ENCODE measurements at places on chromosomes 1 and 21. TPM values are rescaled to one million over a fixed set of nuclear protein-coding genes. Genes with fewer than 3 reads are reported as not detected.

The MMEL1 gene
- 1.5 TPM for total RNA-seq

DNA sequence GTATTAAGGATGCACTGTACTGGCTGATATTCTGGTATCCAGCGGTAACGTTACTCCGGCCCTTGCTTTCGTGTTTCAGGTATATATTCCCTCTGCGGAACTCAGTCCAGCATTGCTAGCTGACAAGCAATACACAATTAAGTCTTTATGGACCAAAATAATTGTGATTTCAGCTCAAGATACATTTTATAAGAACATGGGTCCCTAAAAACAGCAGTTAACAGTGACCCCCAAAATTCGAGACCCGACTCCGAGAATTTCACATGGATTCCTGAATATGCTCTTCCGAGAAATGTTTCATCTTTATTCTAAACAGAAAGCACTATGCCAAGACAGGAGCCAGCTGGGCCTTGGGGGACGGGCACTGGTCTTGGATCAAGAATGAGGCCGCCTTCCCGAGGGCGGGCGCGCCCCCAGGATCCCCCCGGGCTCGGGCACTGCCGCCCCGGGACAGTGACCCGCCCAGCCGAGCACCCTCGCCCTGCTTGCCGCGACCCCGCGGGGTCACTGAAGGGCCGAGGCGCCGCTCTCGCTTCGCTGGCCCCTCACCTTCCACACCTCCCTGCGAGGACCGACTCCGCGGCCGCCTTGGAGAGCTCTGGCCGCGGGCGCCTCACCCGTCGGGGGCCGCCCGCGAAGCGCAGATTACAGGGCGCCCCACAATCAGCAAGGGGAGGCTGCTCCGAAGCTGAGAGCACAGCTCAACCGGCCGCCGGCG, 610 bp downstream of the SCYL3 start:
- DNase-seq: no peak

- DNase-seq: no peak
These were observed 397.3 kb downstream of the LMX1A start for GRCh38 chr1:164958982-164959768.

The CFAP126 gene
- not detected for total RNA-seq

The LCE2B gene
- total RNA-seq: not detected

The NES gene
- 0.03 TPM for total RNA-seq

The SLC25A24 gene
- total RNA-seq: 45.2 TPM

DNA sequence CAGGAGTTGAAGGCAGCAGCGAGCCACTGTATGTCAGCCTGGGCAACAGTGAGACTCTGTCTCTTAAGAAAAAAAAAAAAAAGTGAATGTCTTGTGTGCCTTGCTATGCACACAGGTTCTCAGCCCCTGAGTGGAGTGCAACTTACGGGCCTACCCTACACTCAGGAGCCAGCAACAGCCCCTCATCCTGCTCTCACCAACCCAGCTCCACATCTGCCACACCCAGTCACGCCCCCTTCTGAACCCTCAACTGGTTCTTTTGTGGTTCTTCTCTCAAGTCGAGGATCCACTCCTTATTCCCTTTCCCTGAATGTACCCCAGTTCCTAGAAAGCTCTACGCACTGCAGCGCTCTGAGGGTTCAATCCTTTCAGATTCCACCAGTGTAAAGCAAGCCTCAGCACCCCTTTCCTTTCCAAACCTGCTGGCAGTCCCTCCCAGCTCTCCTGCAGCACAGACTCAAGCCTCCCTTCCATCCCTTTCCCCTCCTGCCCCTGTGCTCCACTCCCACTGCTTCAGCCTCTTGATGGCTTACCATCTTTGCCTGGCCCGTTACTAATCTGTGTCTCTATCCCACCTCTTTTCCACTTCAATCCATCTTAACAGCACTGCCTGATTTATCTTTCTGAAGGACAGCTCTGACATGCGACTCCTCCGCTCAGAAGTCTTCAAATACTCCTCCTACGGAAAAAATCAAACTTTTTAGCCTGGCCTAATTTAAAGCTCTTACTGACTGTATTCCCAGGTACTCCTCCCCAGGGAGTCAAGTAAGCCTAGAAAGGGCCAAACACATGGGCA, 38.1 kb downstream of the GNB1 start:
- no peak for DNase-seq

The SPATA17 gene
- 17.2 TPM for total RNA-seq

The DISP1 gene
- total RNA-seq: 6.8 TPM

GRCh38 chr1:237851210-237851845, 39.4 kb downstream of the ZP4 start:
- DNase-seq: peak; percentile 15

The CNR2 gene
- 0.03 TPM for total RNA-seq

DNA sequence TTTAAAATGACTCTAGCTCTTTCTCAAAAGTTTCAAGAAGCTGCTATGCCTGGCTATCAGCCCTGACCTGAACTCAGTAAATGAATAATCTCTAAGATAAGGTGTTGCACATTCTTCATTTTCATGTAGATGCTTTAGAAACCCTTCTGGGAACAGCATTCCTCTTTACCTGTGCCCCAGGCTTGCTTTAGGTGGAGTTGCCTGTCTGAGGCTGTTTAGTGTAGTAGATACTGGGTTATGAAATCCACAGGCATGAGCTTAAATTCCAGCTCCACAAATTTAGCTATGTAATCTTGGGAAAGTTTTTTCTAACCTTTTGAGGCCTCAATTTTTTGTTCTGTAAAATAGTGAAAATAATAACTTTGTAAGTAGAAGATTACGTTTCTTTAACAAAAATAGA, 41.6 kb downstream of the ATP6V1G3 start:
- no peak for DNase-seq

DNA sequence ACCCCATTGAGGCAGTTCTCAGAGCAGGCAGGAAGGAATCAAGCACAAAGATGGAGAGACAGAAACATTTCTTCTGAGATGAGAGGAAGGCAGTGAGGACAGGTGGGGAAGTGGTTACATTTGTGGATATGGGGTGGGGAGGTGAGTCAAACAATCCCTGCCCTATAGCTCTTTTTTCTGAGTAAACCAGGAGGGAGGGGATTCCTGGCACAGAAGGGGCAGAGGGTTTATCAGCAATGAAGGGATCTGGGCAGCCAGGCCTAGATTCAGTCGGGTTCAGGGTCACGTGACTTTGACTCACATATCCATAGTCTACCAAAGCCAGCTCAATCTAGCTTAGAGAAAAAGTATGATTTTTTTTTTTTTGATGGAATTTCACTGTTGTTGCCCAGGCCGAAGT, 15.7 kb upstream of the PHC2 start:
- DNase-seq: no peak

- DNase-seq: no peak
These were observed 884 bp upstream of the LRRC8C start for GRCh38 chr1:89631816-89632656.

The OR2T29 gene
- total RNA-seq: not detected

DNA sequence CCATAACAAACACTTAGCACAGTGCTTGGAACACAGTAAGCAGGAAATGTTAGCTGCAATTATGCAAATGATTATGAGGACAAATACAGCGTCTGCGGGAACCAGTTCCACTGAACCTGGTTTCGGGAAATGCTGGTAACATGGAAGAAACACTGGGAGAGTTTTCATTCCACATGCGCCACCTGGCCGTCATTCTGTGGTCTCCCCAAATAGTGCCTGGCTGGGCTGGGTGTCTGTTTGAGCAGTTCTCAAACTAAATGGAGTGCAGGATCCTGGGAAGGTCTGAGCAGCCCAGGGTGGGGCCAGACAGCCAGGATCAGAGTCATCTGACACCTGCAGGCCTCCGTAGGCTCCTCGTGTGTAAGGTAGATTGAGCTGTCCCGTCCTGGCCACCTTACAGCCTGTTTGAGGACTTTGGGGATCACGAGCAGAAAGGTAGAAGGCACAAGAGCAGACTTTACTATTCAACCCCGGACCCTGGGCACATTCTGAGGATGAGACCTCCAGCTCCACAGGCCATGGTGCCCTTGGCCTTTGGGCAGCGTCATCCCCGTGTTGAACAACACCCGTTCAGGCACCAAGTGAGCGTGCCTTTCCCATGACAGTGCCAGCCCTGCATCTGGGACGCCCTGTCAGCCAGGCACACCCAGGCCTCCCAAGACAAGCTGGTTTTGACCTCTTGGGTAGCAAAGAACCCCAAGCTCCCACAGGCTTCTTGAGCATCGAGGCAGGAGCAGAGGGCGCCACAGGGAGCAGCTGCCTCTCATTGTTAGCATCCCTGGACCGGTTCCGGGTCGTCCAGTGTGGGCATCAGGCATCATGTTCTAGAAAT, 101.9 kb downstream of the PRDM2 start:
- no peak for DNase-seq

- DNase-seq: no peak
These were observed 30.1 kb upstream of the ARHGEF10L start for GRCh38 chr1:17509363-17509762.

The CACNA1S gene
- total RNA-seq: not detected

- DNase-seq: no peak
These were observed 89.5 kb downstream of the DENND1B start for GRCh38 chr1:197685785-197686184.

- DNase-seq: no peak
These were observed 74.4 kb upstream of the TMPRSS2 start for GRCh38 chr21:41582298-41582840.

The DEGS1 gene
- total RNA-seq: 120 TPM

- no peak for DNase-seq
These were observed 285.2 kb upstream of the NEGR1 start for GRCh38 chr1:72567521-72567920.

GRCh38 chr21:26098772-26099397, 71.7 kb downstream of the APP start:
- no peak for DNase-seq

DNA sequence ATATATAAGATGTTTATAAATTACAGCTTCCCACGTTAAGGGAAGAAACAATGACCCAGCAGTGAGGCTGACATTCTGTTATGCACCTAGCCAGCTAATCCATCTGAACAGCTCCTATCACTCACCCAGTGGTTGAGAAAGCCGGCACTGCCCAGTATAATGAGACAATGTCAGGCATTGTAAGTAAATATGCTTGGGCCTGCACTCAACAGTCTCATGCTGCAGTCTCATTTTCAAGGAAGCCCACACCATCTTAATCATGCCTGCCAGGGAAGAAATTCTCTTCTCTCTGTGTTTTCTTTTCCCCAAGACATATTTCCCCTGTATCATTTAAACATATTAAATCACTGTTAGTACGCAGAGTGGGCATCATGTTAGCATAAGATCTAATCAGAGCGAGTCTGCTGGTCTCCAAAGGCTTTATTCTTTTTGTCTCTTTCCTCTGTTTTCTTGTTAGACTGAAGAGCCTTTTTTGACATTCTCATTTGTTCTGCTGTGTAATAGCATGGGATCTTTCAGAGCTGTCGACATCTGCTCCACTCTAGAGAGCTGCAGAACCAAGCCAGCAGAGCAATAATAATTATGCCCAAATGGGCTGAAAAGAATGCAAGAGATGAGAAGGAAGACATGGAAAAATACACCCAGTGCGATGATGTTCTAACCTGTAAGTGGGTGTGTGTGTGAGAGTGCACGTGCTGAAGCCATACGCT, 67.6 kb upstream of the SLC22A15 start:
- no peak for DNase-seq

DNA sequence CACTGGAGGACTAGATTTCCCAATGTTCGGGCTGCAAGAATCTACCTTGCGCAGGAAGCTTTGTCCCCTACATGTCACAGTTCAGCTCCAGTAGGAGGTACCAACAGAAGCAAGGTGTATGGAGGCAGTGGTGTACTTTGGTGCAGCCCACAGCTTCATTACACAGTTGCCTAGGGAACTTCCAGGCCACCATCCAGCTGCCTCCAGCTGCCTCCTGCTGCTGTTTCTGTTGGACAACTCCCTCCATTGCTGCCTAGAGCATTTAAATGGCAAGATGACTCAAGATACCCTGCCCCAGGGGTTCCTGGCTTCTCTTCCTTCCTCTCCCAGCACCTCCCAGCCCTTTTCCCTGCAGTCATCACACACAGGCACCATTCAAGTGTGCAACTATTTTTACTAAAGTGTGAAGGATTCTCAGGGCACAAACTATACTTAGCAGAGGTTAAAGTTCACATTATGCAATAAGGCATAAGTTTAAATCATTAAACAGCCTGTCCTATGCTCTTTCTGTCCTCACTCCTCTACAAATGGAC, 39.0 kb upstream of the ATP1A1 start:
- peak; percentile 19 for DNase-seq

- no peak for DNase-seq
These were observed 591 bp downstream of the SHC1 start for GRCh38 chr1:154969860-154970452.

GRCh38 chr21:28235169-28235895, 757.3 kb downstream of the LTN1 start:
- no peak for DNase-seq

DNA sequence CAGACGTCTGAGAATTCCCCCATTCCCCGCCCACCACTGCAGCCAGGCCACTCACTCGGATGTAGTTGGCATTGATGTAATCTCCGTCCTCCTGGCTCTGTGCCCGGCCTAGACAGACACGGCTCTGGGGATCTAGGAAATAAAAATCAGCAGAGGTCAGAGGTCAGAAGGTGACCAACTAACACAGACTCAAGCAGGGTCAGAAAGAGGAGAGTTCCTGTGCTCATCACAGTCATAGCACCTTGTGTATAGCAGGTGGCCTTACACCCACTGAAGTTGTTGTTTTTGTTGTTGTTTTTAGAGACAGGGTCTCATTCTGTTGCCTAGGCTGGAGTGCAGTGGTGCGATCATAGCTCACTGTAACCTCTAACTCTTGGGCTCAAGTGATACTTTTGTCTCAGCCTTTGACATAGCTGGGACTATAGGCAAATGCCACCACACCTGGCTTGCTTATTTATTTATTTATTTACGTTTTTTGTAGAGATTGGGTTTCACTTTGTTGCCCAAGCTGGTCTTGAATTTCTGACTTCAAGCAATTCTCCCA, 4.9 kb downstream of the PTPN7 start:
- DNase-seq: peak; percentile 84

The OPTC gene
- not detected for total RNA-seq

- DNase-seq: no peak
These were observed 976 bp downstream of the SSBP3 start for GRCh38 chr1:54404939-54405897.

The NECTIN4 gene
- total RNA-seq: 0.88 TPM

The DNAJC6 gene
- total RNA-seq: 9.5 TPM

DNA sequence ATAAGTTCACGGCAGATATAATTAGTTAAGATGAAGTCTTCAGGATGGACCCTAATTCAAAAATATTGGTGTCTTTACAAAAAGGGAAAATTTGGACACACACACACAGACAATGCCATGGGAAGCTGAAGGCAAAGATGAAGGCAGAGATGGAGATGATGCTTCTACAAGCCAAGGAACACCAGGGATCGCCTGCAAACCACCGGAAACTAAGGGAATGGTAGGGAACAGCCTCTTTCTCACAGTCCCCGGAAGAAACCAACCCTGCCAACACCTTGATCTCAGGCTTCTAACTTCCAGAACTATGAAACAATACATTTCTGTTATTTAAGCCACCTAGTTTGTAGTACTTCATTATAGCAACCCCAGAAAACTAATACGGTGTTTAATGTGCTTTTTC, 15.1 kb upstream of the SERTAD4 start:
- no peak for DNase-seq

The CDA gene
- 0.95 TPM for total RNA-seq

The VCAM1 gene
- 0.10 TPM for total RNA-seq

Data from Caki2 (cell line).